ENCODE measurements at places on chromosomes 6 and 20.

- DNase-seq: no peak
These were observed 7.3 kb upstream of the TENT5A start for GRCh38 chr6:81759782-81760181.

DNA sequence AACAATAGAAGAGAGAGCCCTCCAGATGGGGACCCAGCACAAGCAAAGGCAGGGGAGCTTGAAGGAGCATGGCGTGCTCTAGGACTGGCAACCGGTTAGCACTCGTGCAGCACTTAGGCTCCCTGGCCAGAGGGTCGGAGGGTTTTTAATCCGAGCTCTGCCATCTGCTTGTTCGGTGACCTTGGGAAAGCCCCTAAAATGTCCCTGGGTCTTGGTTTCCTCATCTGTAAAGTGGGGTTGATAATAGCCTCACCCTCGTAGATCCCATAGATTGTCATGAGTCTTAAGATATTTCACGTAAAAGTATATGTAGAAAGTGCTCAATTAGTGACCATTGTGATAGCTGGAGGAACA is 16.6 kb upstream of the HCK start:
- no peak for DNase-seq

GRCh38 chr6:26475823-26476729 is 18.3 kb downstream of the BTN2A1 start:
- DNase-seq: no peak

DNA sequence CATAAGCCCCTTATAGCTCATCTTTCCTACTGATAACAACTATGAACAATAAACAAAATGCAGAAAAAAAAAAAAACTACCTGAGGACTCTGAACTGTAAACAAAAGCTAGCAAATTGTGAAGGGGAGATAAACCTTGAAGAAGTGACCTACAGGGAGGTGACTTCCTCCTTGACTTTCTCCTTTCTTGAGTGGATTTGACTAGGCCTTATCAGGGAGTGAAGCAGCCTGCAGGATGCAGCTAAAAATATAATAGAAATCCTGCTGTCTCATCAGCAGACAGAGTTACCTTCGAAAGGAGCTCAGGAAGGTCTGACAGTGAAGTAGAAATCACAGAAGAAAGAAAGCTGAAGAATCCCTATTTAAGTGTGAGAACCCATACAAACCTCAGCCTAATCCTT is 322.0 kb upstream of the HTR1E start:
- DNase-seq: no peak

- DNase-seq: no peak
These were observed 63.2 kb upstream of the BEND6 start for GRCh38 chr6:56891754-56892153.

DNA sequence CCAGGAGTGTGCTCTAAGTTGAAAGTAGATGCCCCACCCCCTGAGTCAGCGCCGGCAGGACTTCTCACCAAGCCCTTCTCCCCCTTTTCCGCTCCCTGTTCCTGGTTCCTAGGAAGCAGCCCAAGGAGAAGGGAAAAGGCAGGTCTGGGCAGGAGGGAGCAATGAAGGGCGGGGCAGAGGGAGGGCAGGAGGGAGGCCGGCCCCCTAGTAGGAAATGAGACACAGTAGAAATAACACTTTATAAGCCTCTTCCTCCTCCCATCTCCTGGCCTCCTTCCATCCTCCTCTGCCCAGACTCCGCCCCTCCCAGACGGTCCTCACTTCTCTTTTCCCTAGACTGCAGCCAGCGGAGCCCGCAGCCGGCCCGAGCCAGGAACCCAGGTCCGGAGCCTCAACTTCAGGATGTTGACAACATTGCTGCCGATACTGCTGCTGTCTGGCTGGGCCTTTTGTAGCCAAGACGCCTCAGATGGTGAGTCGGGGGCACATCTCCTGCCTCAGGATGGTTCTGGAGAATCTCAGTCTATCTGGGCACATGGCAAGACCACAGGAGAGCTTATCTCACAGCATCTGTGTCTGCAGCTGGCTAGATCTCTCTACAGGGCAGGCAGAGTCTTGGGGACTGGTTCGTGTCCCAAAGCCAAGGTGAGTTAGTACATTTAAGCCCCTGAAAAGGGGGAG is at the start of gene PROCR:
Gene PROCR (plus strand): TSS at position 320 of the 681 bp plus-strand sequence. CDS start 83 bp downstream, at position 403.
- DNase-seq: no peak

- no peak for DNase-seq
These were observed 13.2 kb downstream of the HDGFL1 start for GRCh38 chr6:22582417-22583205.

- DNase-seq: no peak
These were observed 52.3 kb upstream of the IFNGR1 start for GRCh38 chr6:137271245-137272183.

DNA sequence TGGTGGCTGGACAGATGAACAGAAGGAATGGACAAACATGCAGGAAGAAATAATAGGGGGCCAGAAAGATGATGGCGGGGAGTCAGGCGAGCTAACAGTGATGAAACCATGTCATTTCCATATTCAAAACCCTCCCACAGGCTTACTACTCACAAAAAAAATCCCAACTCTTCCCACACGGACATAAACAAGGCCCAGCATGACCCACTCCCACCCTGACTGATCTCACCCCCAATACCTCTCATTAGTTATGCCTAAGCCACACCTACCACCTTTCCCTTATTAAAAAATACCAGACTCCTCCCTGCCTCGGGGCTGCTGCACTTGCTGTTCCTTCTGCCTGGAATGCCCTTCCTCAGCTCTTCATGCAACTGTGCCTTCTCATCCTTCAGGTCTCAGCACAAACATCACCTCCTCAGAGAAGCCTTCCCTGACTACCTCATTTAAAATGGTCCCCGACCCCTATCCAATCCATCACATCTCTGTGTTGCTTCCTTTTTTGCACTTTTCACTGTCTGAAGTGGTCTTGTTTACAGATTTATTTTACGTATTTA is 145.8 kb downstream of the PREX1 start:
- no peak for DNase-seq
